ENCODE measurements at places on chromosomes 2 and 18.

DNA sequence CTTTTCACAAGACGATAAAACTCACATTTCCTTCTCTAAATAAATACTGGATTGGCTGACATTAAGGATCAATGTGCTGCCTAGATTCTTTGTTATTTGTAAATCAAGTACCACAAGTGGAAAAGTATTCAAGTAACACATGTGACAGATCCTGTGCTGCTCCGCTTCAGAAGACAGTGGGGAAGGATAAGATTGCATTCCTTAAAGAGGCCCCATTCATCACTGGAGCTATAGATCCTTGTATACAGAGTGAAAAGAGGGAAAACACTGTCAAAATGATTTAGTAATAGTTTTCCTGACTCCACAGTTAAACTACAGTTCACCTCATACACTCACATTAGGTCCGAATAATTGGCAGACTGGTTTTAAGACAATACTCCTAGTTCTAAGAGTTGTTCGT is 108.0 kb upstream of the CSRNP3 start:
- DNase-seq, result no peak

DNA sequence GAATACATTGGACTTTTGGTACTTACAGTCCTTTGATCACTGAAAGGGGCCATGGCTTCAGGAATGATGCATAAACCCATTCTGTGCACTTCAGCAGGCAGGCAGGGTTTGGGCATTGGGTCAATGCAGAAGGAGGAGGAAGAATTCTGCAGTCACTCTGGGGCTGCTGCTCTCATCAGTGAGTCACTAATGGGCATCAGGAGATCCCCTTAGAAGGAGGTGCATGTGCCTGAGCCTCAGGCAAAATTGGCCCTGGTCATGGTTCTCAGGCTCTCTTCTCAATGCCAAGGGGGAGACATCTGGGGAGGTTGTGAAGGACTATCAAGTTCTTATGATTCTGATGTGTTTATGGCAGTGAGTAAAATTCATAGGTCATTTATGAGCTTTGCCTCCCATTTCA is 52.0 kb upstream of the TNP1 start:
- no peak for DNase-seq

DNA sequence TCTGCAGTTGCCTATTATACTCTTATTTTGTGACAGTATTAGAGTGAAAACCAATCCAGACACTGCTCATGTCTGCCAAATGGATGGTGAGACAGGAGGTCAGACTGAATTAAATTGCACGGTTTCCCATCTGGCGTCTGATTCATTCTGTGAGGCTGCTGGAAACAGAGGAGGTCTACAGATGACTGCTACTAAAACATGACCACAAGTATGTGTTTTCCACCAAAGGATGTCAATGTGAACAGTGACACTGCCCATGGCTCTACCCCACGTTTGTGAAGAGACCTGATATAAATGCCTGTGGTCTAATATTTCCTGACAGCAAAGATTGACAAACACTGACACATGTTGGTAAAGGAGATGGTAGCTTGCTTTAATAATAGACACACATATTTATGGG is 104.3 kb upstream of the ST6GAL2 start:
- no peak for DNase-seq

DNA sequence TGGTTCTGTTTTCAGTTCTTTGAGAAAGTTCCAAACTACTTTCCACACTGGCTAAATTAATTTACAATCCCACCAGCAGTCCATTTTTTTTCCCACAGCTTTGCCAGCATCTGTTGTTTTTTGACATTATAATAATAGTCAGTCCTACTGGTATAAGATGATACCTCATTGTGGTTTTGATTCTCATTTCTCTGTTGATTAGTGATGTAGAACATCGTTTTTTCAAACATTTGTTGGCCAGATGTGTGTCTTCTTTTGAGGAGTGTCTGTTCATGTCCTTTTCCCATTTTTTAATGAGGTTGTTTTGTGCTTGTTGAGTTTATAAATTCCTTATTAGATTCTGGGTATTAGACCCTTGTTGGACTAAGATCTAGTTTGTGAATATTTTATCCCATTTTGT is 376.8 kb upstream of the NT5C1B start:
- DNase-seq, result no peak

GRCh38 chr2:238458651-238459050 is 31.9 kb downstream of the ASB1 start:
- DNase-seq, result no peak

GRCh38 chr2:112482309-112483041 is 519 bp downstream of the TTL start:
- no peak for DNase-seq

DNA sequence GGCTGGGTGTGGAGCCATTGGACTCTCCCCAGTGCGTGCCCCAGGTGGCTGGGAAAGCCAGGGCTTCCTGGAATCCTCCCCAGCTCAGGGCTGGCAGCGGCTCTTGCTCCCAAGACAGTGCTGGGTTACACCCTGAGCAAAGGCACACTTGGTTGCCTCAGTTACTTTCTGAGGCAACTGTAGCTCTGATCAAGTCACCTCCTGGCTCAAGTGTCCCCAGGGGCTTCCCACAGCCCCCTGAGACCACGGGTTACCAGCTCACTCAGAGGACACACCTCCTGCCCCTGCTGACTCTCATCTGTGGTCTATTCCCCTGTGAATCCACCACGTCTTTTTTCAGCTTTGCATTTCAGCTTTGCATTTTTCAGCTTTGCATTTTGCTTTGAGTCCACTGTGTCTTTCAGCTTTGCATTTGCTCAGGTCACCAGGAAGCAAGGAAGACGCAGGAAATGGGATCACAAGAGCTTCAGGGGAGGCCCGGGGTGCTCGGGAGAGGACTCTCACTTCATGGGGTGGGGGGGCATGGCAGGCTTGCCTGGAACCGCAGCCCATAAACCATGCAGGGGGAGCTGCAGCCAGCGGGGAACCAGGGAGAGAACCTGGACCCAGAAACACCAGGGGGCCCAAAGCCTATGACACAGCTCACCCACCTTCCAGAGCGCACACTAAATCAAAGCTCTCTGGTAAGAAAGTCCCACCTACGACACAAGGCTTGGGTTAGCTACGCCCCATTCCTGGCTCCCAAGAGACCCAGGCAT is 138.0 kb upstream of the ASB18 start:
- no peak for DNase-seq

- DNase-seq, result no peak
Observed at GRCh38 chr18:49628881-49629795, 67.3 kb downstream of the LIPG start.

DNA sequence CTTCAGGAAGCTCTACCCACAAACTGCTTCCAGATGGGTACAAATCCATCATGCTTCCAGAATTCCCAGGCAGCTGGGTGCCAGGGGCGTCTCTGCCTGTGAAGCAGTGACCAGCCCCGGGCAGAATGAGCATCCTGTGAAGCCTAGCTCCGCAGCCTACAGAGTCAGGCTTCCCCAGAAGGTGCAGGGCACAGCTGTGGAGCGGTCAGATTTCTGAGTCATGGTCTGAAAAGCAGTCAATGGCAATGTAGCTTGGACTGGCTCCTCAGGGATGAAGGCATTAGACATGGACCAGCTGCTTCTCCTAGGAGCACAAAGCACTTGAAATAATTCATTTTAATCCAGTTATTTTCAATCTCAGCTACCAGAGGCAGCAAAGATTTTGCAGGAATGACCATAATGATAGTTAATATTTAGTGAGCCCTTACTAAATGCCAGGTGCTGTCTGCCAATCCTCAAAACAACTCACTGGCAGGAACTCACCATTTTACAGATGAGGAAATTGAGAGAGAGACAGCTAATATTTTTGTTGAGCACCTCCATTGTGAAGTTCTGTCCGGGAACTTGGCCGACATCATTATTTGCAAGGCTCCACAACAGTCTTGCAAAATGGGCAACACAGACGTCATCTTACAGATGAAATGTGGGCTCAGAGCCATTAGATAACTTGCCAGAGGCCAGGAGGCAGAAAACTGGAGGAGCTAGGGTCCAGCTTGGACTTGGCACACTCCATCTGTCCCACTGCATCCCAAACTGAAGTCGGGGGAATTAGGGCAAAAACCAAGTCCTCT is 31.7 kb downstream of the ACMSD start:
- no peak for DNase-seq

- no peak for DNase-seq
Observed at GRCh38 chr18:2402084-2402483, 169.2 kb downstream of the METTL4 start.

- DNase-seq, result no peak
Observed at GRCh38 chr2:112939425-112939824, 28.5 kb downstream of the IL37 start.

GRCh38 chr2:190540048-190540447 is 5.5 kb upstream of the NEMP2 start:
- DNase-seq, result no peak

Measured in stimulated activated CD4-positive, alpha-beta T cell treated with anti-CD3 and anti-CD28 coated beads, Interleukin-12 subunit alpha, Interleukin-12 subunit beta, amount 100 ng/mL, for 24 hours (primary cell).